ENCODE measurements at places on chromosomes 5 and 9. TPM values are rescaled to one million over a fixed set of nuclear protein-coding genes. Genes with fewer than 3 reads are reported as not detected.
A peak's percentile ranks its signal among the peaks of the same experiment; 100 is the strongest.

DNA sequence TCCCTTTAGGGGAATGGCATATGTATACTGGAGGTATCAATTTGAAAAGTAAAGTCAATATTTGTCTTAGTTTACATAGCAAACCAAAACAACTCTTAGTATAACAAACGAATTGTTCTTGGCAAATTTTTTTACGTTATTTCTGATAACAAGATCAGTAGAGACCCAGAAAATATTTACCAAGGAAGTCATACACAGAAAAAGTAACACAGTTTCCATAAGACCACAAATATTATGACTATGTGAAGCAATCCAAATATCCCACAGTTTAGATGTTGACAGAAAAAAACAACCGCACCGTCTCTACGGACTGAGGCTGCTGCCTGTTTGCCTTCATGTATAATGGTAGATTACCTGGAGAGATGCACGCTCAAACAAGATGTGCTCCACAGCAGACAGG is 46.5 kb upstream of the DAPK1 start:
- DNase-seq: no peak
- peaks cover under 1% of the 10 kb centered on the region for H3K4me1 ChIP-seq
- H3K36me3 ChIP-seq: no peaks in the 10 kb centered on the region

- H3K4me1 ChIP-seq: no peaks in the 10 kb centered on the region
- no peak for DNase-seq
- no peaks in the 10 kb centered on the region for H3K36me3 ChIP-seq
- no peak overlapping the region for H3K27ac ChIP-seq
These were observed 829.0 kb downstream of the TLE4 start for GRCh38 chr9:80400624-80401230.

DNA sequence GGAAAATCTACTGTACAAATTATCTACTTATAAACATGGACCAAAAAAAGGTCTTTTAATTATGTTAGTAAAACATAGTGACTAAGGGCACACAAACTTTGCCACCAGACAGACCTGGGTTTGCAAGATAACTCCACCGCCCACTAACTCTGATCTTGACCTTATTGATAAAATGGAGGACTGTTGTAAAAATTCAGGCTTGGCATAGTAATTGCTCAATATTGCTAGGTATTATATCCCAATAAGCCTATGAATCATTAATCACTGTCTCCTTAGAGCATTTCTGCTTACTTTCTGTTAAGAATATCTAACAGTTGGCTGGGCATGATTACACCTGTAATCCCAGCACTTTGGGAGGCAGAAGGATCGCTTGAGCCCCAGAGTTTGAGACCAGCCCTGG is 3.8 kb downstream of the C9orf40 start:
- H3K4me3 ChIP-seq: no peak overlapping the region
- H3K27me3 ChIP-seq: no peaks in the 10 kb centered on the region
- DNase-seq: no peak
- H3K27ac ChIP-seq: no peak overlapping the region

DNA sequence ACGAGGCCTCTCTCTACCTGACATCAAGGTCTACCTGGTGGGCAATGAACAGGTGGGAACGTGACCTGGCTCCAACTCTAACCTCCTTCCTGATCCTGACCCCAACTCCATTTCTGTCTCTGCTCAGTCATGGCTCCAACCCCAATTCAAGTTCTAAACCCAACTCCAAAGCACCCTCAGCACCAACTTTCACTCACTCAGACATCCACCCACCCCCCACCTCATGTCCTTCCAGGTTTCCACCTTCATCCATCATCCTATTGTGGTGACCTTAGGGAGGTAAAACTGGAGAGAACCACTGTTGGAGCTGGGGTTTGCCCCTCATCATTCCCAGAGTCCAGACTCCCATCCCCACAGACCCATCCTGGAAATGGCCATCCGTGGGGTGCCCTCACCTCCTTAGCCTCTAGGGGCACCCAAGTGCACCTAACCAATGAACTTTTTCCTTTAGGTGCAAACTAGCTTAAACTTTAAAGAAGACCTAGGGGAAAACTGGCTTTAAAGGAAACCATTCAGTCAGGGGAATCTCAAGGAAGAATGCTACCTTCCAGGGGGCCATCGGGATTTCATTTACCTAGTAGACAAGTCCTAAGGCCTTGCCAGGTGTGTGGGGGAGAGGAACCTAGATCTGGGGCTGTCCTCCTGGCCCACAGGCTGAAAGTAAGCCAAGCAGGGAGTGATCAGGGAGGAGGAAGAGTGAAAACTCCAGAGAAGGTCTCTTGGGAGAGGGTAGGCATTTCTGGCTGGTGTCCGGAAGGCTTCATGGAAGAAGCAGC is 11.3 kb downstream of the RGS14 start:
- H3K4me3 ChIP-seq: no peak overlapping the region
- DNase-seq: no peak
- peaks cover 94% of the 10 kb centered on the region for H3K4me1 ChIP-seq
- H3K36me3 ChIP-seq: peaks cover 36% of the 10 kb centered on the region

DNA sequence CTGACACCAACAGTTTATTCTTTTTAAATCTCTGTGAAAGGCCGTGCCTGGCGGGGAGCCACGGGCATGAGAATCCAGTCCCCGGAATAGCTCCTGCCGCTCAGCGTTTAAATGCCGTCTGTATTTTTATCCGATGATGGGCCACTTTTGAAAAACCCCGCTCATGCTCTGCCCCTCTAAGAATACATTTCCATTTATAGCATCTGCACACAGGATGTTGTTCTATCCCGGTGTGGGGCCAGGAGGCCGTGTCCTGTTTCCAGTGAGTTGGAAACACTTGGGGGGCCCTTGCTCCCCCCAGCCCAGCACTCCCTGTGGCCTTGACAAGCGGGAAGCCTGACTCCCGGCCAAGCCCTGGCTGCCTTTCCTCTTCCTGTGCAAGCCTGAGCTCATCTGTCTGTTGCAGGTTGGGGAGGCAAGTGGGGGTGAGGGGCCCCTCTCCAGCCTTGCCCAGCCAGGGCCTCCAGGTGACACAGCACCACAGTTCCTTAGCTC is 39.0 kb downstream of the ERGIC1 start:
- no peaks in the 10 kb centered on the region for H3K27me3 ChIP-seq
- no peaks in the 10 kb centered on the region for H3K36me3 ChIP-seq
- peaks cover 53% of the 10 kb centered on the region for H3K4me1 ChIP-seq
- H3K27ac ChIP-seq: peak overlapping the region; percentile 79

GRCh38 chr5:173413471-173413982 is 85.3 kb upstream of the STC2 start:
- no peaks in the 10 kb centered on the region for H3K4me1 ChIP-seq
- H3K27me3 ChIP-seq: no peaks in the 10 kb centered on the region
- DNase-seq: no peak

ANKRD34B gene
- 0.50 TPM for total RNA-seq

Measured in spleen (tissue), 13 donors.